ENCODE measurements at places on chromosomes 7 and 10.

DNA sequence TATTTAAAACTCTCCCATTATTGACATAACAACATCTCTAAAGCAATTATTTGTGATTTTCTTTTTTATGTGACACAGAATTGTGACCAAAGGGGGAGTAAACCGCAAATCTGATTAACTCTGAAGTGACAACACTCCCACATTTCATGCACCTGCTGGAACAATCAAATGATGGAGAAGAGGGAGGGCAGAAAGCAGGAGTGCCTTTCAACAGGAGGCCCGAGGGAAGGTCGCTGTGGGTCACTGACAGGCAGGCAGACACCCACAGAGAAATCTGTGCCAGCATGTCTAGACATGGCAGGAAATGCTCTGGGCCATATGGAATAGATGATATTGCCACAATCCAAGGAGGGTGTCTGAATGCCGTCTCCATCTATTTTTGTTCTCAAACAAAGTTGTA lies 247.3 kb downstream of the DOCK4 start:
- DNase-seq, result no peak

GRCh38 chr10:5977471-5978229 lies at the start of gene IL15RA:
Gene IL15RA, minus strand, starts transcription at chr10:5977543. Its CDS starts 51 bp downstream, at chr10:5977492.
- DNase-seq, result peak; percentile 76

DNA sequence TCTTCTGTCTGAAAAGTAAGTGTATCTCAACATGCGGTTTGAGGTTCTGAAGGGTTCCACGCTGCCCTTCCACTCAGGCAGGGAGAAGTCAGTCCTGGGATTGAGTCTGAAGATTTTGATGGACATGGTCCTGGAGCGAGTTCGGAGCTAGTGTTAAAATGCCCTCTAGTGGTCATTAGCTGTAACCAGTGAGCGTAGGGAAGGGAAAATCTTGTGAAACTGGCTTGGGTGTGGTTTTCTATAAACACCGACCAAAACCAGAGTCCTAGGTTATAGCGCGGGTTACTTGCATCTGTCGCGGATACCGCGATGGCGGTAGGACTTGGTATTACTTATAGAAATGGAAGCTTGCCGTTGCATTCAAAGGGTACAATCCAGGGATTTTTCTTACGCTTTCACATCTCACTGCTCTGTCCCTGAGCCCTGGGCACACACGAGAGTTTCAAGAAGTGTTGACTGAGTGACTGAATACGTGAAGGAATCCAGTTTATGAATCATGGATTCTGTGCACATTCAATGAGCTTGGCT lies 348.2 kb upstream of the C7orf33 start:
- DNase-seq, result no peak

- DNase-seq, result peak; percentile 25
Measured at GRCh38 chr7:64885520-64886240, 17.4 kb upstream of the ZNF273 start.

- no peak for DNase-seq
Measured at GRCh38 chr10:20492447-20492846, 404.7 kb downstream of the NEBL start.

DNA sequence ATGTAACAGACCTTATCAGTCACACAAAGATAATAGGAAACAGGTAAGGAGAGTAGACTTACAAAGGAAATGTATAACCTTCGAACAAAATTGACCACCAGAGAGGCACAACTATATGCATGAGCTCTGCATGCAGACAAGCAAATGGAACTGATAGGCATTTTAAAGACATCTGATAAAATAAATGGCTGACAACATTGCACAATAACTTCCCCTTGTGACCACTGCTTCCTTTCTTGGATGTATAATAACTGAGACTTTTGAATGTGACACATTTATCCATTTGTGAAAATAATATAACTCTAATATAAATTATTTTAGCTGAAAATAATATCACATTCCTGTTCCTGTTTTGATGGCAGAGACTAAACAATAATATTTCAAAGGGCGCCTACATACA lies 654.2 kb upstream of the STEAP1 start:
- no peak for DNase-seq

GRCh38 chr10:132503581-132504421 lies 33.8 kb upstream of the INPP5A start:
- no peak for DNase-seq

DNA sequence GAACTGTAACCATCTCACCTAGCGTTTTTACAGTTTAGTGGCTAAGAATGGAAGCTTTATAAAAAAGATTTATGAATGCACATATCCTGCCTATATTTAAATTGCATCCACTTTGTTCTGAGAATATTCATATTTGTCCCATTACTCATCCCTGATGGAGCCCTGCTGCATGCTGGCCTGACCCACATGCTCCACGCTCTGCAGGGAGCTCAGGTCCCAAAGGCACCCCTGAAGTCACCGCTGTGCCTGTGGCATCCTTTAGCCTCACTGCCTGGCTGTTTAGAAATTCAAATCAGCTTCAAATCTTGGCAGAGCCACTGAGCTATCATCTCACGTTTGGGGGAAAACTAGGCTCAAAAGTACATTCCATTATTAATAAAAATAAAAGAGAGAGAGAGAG lies 24.4 kb downstream of the C10orf90 start:
- peak; percentile 28 for DNase-seq

- DNase-seq, result no peak
Measured at GRCh38 chr7:121575194-121575765, 179.2 kb upstream of the FAM3C start.

DNA sequence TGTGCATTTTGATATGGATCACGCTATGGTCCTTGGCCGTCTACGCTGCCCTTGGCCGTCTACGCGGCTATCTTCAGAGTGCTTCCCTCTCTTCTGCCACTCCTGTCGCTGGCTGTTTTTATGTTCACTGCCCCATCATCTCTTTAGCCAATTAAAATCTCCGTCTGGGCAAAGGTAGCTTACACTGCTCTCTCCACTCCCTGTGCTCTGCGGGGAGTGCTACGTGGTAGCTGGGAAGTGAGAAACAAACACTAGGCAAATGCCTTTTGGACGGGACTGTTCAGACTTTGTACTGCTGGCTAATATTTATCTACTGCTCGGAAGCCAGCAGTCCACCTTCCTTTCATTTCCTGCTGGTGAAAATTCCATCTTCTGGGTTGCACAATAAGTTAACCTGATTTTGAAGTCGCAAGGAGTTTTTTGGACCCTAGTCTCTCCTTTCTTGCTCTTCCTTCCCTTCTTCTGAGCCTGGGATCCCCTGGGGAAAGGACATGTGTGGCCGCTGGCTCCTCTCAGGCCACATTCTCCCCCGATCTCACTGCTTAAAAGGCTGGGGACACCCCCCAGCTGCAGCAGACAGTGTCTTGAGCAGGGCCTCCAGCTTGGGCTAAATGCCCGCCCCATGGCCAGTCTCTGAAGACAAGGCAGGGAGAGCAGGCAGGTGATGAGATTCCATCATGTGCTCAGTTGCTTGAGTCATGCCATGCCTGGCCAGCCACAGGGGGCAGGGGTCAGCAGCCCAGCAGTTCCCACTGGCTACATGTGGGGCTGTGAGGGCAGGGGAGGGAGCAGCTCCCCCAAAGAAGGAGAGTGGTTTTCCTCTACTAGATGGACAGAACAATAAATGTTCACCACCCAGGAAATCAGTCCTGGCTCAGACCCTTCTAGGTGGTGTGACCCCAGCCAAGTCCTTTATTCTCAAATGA lies 25.5 kb upstream of the RBM33 start:
- no peak for DNase-seq

GRCh38 chr7:155187061-155187785 lies 110.5 kb upstream of the INSIG1 start:
- peak; percentile 30 for DNase-seq

- DNase-seq, result no peak
Measured at GRCh38 chr7:11491811-11492210, 340.2 kb downstream of the THSD7A start.

DNA sequence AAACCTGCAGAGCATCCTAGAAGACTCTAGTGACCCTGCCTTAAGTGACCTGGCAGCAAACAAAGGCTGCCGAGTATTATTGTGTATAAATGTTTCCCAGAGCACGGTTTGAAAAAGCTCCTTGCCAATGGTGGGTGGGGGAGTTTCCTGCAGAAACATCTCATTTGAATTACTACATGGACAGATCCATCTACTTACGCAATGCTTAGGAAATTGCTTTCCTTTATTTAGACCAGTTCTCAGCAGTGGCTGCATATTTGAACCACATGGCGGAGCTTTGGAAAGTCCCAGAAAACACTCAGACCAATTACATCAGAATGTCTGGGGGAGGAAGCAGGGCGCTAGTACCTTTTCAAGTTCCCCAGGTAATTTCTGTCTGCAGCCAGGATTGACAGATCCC lies 560.9 kb downstream of the SDK1 start:
- no peak for DNase-seq

- DNase-seq, result peak; percentile 6
Measured at GRCh38 chr10:126872768-126873167, 32.5 kb upstream of the DOCK1 start.

GRCh38 chr7:48351900-48352299 lies 180.6 kb downstream of the ABCA13 start:
- no peak for DNase-seq

- DNase-seq, result no peak
Measured at GRCh38 chr10:129716881-129717280, 247.2 kb downstream of the EBF3 start.

DNA sequence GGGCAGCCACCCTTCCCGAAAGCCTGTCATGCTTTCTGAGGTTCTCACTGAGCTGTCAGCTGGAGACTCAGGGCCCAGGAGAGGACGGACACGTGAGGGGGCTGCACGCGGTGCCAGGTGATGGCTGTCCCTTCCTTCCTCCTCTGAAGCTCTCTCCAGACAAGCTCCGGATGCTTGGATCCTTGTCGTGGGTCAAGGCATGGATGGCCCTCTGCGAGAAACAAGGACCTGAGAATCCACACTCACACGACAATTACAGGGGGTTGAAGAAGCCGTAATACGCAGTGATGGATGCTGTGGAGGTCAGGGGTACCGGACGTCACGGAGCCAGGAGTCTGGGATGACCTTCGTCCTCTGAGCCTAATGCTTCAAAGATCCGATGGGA lies 170.3 kb downstream of the USP6NL start:
- peak; percentile 31 for DNase-seq

- DNase-seq, result no peak
Measured at GRCh38 chr10:93300981-93301380, 181.2 kb downstream of the MYOF start.

DNA sequence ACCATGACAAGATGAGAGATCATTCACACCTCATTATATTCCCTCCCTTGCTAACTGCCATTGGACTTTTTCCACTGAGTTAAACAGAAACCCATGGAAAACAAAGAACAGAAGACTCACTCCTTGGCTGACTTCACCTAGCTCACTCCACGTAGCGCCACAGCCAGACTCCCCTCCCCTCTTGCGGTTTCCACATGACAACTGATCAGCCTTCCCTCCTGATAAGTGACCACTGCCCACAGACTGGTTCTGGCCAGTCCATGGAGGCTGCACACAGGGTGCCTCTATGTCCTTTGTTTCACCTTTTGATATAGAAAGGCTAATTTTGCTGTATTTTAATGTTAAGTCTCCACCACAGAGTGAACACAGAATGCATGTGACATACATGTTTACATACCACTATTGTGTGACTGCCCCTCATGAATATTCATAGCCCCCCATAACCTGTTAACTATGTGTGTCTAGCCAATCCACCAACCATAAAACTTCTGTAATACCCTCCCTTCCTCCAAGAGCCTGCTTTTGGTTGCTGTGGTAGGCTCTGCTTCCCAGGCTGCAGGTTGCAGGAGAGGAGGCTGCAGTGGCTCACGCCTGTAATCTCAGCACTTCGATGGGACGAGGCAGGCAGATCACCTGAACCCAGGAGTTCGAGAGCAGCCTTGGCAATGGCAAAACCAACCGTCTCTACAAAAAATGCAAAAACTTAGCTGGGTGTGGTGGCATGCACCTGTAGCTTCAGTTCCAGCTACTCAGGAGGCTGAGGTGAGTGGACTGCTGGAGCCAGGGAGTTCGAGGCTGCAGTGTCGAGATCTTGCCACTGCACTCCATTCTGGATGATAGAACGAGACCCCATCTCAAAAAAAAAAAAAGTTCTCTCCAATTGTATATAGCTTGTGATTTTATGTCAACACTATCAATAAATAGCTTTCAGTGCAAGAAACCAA lies 10.0 kb upstream of the IFIT5 start:
- no peak for DNase-seq

DNA sequence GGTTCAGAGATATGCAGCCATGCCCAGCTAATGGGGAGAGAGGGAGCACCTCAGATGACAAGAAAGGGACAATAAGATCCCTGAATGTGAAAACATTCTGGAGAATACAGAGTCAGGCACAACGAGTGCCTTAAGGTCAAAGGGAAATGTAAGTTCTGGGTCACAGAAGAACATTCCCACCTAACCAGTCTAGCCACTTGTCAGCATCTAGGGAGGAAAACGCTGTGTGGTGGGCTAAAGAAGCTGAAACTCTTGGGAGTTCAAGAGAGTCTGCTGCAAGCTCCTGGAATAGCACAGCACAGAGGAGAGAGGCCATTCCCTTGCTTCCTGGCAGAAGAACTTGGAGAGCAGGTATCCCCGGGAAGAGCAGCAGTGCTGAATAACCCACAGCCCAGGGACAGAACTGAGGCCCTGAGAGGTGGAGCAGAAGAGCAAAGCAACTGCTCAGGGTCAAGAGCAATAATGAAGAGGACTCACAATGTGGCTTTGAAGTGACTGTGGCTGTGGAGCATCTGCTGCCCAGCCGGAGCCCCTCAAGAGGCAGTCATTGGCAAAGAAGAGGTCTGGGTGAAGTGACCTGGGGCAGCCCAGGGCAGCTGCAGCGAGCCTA lies 182.3 kb downstream of the NPSR1 start:
- DNase-seq, result no peak

DNA sequence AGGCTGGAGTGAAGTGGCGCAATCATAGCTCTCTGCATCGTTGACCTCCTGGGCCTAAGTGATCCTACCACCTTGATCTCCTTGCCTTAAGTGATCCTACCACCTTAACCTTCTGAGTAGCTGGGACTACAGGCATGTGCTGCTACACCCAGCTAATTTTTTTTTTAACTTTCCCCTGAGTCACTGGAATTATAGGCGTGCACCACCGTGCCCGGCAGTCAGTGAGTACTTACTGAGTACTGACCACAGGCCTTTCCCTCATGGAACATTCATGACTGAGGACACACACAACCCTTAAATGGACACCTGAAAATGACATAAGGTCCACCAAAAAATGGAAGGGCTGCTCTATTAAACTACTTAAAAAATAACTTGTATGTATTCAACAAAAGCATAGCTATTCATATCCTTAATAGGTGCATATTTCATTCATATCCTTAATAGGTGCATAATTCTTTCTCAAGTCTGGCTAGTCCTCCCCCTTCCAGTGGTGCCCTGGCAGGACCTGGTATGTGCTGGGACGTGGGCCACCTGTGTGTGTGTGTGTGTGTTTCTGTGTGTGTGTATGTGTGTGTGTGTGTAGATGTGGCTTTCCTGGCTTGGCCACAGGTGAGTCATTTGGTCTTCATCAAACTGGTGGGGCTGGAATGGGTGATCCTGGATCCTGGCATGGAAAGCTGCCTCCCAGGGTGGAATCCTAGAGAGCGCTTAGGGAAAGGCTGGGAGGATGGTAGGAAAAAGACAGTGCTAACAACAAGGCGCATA lies 3.5 kb downstream of the FAM180A start:
- DNase-seq, result no peak

DNA sequence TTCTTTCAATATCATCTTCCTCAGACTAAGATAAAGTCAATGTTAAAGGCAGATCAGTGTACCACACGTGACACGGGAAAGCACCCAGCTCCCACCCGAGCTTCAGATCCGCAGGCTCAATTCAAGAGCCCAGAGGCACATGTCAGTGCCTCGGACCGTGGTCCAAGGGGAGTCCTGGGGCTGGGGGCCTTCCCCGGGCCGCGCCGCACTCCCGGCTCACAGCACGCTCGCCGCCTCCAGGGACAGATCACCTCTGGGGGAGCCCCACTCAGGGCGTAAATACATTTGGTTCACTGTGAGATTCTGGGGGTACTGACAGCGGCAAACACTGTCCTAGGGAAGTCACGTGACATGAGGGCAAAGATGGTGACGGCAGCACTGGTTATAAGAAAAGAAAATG lies 10.8 kb downstream of the BNIP3 start:
- no peak for DNase-seq

Measured in left forelimb (tissue), 1 donor.